ENCODE measurements at places on chromosomes 16 and 17.

GRCh38 chr17:54680410-54680809 is 220.2 kb upstream of the TOM1L1 start:
- DNase-seq: no peak

DNA sequence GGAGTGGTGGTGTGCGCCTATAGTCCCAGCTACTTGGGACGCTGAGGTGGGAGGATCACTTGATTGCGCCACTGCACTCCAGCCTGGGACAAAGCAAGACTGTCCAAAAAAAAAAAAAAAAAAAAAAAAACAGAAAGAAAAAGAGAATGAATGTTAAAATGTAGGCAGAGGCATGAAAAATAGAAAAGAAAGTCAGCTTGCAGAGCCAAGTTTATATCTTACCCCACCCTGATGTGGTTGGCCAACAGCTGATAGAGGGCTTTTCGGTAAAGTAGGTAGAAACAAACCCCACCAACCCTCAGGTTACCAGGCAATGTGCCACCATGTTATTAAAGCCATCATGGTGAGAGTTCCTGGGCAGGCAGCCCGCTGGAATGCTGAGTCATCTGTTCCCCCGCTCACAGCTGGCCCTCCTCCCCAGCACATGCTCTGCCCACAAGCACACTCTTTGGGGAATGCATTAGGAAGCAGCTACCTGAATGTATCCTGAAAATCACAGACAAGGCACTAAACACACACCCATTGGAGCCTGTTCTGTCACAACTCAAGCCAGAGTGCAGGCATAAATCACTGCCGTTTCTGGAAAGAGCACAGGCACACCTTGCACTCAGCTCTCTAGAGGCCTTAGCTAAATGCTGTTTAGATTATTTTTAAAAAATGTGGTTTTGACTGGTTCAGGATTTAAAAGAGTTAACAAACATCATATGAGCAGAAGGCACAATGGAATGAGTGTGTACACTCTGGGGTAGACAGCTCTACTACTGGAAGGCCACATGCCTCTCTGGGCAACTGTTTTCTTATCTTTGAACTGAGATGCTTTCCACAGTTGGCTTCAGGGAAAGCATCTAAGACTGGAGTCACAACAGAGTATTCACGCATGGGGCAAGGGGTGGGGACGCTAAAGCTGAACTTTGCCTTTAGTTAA is 128.5 kb downstream of the PARN start:
- no peak for DNase-seq

- no peak for DNase-seq
Measured at GRCh38 chr16:3202903-3203539, 15.0 kb downstream of the OR1F1 start.

DNA sequence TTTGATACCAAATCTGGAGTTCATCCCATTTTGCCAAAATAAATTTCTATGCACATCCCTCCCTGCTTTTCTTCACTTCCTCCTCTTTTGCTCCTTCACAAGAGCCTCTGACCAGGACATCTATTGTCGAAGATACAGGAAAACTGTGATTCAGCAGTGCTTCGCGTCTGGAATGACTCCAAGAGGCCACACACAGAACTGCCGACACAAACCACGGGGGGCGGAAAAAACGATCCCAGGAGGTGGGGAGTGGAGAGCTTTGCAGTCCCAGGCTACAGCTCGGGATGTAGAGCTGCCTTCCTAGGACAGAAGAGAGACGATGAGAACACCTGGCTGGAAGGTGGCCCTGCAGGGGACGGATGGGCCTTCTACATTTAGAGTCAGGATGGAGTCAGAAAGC is 102.8 kb downstream of the XYLT1 start:
- no peak for DNase-seq

DNA sequence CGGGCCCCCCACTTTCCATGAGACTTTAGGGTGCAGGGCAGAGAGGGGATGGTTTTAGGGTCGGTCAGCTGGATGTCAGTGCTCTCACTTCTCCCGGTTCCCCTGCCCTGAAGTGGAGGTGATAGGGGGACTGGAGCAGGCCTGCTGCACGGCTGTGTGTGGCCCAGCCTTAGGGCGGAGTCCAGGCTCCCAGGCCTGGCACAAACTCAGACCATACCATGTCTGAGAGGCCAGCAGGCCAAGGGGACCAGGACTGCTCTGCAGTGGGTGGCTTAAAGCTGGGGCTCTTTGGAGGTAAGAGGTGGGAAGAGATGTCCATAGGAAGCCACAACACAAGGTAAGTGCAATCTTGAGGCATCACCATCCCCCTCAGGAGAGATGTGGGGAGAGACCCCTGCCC is 8.3 kb downstream of the TFAP4 start:
- no peak for DNase-seq

GRCh38 chr16:17951378-17951777 is 385.2 kb downstream of the NPIPA8 start:
- DNase-seq: no peak

DNA sequence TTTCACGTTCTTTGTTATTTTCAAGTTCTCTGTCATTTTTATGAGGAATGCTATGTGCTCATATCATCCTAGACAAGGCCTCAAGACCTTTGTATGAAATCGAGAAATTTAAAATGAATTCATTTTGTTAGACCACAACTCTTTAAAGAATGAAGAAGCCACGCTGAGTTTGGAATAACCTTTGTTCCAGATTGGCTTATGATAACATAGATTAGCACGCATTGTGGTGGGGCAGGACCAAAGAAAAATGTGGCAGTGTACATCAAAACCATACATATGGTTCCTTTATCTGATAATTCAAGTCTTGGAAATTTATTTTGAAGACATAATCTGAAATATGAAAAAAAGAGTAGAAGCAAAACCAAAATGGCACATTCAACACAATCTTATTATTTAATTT is 2.2 kb downstream of the HSD17B2 start:
- DNase-seq: no peak

- no peak for DNase-seq
Measured at GRCh38 chr17:27905447-27906225, 12.5 kb upstream of the LYRM9 start.

GRCh38 chr16:75029854-75030253 is 31.0 kb downstream of the ZNRF1 start:
- no peak for DNase-seq

DNA sequence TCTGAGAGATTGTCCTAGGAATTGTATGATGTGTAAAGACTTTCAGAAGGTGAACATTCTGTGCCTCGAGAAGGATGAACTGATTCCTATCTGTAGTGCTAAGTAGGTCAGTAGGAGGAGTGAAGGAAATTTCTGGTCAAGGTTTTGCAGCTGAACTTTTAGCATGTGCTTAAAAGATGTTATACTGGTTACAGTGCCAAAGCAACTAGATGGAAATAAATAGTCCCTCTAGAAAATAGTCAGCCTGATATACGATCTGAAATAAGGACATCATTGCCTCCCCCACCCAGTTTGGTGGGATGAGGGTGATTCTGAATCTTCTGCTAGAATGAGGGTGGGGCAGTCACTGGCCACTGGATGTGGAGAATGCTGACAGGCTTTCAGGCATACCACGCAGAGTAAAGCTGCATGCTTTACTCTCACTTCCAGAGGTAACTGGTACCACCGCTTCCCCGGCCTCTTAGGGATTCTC is 57.2 kb upstream of the VPS4A start:
- no peak for DNase-seq

DNA sequence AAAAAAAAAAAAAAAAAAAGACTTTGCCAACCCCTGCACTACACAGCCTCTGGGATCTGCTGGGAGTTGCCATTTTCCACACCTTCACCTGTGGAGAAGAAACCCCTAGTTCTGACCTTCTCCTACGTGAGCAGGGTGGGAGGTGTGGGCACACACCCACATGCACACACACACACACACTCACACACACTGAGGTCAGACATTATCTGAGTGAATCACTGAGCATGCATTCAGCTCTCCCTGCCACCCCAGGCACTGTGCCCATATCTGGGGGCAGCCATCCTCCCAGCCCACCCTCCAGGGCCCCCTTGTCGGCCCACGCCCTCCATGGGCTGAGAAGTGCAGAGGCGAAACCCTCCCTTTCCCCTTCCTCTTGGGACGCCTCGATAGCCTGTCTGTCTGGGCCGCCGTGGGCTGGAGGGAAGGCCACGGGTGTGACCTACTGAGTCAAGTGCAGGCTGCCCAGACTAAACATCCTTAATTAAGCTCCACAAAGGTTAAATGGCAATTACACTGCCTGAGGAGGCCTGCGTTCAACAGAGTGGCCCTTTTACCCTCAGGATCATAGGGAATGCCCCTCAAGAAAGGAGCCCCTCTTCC is 143.8 kb downstream of the C16orf95 start:
- no peak for DNase-seq

- DNase-seq: no peak
Measured at GRCh38 chr17:69851736-69852135, 223.3 kb upstream of the KCNJ16 start.

GRCh38 chr17:82871056-82871775 is 31.4 kb upstream of the ZNF750 start:
- DNase-seq: no peak

DNA sequence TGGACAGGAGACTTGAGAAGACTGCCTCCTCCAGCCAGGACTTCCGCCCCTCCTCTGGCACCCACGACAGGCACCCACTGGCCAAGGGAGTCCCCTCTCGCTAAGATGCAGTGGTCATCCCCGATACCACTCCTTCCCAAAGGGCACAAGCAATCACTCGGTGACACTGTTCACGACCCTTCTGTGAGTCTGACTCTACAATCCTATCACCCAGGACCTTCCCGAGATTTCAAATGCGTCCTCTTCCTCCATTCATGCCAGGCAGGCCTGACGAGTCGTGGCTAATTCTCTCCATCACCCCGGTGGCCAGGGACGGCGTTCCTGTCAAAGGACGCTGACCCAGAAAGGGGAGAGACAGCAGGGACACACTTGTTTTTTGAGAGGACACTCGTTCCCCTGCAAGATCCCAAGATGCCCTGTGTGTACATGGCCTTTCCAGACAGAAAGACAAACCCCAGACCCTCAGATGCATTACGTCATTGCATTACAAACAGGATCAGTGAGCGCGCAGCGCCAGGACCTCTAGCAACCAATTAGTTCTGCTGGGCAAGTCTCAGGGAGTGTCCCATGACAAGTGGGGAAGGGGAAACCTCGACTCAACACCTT is 12.2 kb downstream of the FBXO31 start:
- no peak for DNase-seq

GRCh38 chr17:42518046-42518754 is 17.8 kb upstream of the NAGLU start:
- DNase-seq: no peak

DNA sequence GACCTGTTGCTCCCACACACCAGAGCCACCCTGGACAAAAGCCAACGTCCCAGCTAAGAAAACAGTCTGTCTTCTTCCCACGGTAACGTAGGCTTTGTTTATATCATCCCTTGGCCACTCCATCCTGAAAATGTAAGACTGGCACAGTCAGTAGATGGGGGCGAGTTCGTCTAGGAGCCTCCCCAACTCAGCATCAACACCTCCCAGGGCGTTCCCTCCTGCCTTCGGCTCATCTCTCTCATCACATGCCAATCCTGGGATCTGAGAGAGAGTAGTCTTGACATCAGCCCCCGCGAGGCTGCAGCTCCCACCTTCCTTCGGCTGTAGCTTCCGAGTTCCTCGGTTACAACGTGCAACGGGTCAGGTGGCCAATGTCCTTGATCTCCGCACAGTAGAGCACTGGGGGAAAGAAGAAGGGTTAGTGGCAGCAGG is 894 bp downstream of the RNF227 start:
- no peak for DNase-seq

GRCh38 chr17:75406222-75406615 is 741 bp upstream of the GRB2 start:
- no peak for DNase-seq

DNA sequence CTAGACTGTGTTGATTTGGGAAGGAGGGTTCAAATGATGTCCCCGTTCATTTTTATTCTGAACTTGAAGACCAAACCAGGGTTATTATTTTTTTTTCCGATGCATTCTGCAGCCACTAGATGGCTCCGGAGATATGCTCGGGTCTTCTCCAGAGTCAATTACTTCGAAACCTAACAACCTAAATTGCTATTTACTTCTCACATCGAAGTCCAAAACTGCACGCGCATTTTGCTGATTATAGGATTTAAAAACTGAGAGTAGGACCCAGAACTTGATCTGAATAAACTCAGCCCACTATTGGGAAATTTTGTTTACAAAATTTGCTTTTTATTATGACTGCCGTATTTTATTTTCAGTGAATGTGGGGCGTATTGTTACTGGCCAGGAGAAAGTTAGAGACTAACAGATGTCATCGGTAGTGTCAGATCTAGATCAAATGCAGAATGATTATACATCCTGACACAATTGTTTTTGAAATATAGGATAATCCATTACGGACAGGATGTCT is 263.8 kb downstream of the HS3ST3A1 start:
- no peak for DNase-seq

DNA sequence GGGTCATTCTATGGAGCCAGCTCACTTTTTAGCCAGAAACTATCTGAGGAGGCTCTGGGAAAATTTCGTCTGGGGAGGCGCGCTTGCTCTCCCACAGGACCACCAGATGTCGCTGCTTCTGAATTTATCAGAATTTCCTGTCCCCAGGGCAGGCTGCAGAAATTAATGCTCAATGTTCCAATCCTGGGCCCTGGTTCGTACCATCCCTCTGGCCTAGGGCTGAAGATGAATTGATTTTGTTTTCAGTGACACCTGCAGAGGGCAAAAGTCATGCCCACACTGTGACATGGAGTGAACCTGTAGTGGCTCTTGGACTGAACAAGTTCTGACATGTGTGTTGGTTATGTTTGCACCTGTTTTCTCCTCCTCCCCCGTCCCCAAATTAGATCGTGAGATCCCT is 482.6 kb downstream of the NPIPA7 start:
- DNase-seq: peak; percentile 57

- no peak for DNase-seq
Measured at GRCh38 chr17:80363120-80363515, 51.8 kb upstream of the ENDOV start.

DNA sequence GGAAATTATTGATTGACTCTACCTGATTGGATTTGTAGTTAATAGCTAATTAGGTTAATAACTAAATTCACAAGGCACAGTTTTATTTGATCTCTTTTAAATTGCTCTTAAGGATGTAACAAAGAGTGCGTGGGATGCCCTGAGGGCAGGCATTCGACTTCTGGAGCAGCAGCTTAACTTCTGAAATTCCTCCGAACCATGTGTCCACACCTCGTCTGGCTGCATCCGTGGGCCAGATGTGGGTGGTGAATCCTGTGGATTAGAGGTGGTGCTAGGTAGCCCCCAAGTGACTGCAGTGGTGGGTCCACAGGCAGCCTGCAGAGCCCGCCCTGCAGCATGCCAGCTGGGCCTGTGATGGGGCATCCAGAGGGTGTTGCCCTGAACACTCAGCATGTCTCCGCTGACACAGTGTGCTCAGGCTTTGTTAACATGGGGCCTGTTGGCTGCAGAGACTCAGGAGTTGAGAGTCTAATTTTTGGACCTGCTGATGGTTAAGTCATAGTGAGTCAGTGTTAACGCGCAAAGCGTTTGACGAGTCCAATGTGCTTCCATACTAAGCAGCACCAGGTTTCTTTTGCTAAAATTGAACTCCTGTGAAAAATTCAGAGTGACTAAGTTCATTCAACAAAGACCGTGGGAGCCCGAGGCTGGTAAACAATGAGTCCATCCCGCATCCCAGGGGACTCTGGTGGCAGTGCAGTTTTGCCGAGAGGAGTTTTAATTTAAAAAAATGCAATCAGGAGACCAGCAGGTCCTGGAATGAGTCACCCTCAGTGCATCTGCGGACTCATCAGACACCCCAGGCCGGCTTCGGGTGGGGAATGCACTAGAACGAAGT is 3.8 kb upstream of the NPB start:
- DNase-seq: no peak

Data from activated CD8-positive, alpha-beta memory T cell treated with anti-CD3 and anti-CD28 coated beads, Interleukin-2, amount 50 U/mL, for 4 hours (primary cell).